ENCODE measurements at places on chromosomes 13 and 19. TPM values are rescaled to one million over a fixed set of nuclear protein-coding genes. Genes with fewer than 3 reads are reported as not detected.
A peak's percentile ranks its signal among the peaks of the same experiment; 100 is the strongest.

DNA sequence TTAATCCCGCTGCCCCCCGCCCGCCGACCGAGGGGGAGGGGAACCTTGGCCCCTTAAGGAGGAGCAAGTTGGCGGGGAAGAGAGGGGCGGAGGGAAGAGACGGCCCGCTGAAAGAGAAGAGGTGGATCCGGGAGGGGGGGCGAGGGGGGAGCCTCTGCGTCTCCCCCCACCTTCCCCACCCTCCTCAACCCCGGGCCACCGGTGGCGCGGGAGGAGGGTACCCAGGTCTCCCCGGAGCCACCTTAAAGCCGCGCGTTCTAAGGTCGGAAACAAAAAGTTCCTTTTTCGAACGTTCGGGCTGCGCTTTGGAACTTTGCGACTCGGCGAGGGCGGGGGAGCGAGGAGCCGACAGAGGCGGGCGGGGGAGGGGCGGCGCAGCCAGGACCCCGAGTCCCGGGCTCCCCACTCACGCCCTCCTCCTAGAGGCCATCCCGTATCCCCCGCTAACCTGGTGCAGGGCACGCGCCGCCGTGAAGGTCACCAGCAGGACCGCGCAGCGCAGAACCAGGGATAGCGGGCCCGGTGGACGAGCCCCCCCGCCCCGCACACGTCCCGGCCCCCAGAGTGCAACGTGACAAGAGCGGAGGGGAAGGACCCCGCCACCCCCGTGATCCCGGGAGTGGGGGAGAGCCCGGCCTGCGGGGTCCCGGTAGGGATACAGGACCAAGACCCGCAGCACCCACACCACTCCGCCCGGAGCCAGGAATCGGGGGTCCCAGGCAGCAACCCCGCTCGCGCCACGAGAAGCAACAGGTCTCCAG is 659 bp downstream of the ERF start:
- DNase-seq, result peak; percentile 83

DNA sequence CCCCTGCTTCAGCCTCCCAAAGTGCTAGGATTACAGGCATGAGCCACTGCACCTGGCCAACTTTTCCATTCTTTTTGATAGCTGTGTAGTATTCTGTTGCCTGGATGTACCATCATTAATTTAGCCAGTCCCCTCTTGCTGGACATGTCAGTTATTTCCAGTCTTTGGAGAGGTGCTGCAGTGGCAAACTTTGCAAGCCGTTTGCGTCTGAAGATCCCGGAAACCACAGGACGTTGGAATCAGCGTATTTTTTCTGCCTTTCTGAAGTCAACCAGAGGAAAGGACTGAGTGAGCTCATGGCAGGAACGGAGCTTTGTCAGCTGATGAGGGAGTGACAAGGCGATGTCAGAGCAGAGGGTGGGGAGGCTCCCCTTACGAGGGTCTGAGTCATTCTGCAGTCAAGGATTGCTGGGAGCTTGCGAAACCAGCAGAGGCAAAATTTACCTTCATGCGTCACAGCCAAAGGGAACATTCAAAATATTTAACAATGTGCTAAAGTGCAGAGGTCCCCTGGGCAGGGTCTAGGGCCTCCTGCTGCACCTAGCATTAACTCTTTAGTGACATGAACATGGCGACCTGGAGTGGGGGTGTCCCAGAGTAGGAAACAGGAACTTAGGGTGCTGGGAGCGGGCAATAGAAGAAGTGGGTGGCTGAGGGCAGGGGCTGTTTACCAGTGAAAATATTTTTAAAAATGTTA is 5.6 kb downstream of the C5AR1 start:
- no peak for DNase-seq

DNA sequence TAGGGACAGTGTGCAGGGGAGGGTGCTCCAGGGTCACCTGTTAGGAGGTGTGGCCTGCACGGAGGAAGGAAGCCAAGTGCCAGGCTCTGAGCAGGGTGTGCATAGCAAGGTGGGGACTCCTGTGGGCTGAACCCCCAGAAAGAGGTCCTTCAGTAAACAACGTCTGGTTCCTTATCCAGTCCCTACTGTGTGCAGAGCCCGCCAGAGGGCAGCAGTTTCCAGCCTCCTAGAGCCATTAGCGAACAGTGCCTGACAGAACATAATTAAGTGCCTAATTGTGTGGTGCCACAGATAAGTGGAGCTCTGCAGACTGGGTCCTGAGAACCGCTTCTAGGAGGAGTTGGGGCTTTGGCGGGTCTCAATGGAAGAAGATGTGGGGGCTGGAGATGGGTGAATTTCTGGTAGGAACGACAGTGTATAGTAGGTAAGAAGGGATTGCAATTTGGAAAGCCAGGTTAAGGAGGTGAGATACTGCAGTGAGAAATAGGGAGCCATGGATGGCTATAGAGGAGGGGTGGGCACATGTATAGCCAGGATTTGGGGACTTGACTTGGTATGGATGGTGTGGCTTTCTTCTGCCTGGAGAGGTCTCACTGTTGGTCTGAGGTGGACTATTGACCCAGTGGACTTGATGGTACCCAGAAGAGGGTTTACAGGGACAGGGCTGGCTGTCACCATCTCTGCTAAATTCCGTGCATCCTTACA is 323.1 kb downstream of the ZNF536 start:
- DNase-seq, result no peak

DNA sequence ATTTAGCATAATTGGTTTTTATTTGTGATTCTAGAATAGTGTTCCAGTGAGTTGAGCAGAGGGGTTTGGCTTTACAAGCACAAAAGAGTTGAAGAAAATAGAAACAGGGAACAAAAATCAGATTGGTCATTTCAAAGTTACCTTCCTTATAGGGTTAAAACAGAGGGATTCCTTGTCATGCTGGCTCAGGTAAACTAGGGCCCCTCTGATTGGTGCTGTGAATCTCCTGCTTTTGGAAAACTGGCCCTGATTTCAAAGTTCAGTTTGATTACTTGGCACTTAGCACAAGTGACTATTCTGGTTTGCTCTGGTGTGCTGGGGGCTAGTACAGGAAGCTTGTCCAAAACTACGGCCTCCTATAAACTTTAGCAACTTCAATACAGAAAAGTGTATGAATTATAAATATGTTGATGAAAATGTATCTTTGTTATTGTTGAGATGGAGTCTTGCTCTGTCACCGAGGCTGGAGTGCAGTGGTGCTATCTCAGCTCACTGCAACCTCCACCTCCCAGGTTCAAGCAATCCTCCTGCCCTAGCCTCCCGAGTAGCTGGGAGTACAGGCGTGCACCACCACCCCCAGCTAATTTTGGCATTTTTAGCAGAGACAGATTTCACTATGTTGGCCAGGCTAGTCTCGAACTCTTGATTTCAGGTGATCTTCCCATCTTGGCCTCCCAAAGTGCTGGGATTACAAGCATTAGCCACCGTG is 1.9 kb upstream of the MRPS31 start:
- DNase-seq, result no peak

The ZNF382 gene
- total RNA-seq, result 14.4 TPM

The SKA3 gene
- 1.8 TPM for total RNA-seq
